ENCODE measurements at places on chromosomes 1 and 21. TPM values are rescaled to one million over a fixed set of nuclear protein-coding genes. Genes with fewer than 3 reads are reported as not detected.

Gene CD5L
- total RNA-seq, result not detected

Gene RHD
- not detected for total RNA-seq

DNA sequence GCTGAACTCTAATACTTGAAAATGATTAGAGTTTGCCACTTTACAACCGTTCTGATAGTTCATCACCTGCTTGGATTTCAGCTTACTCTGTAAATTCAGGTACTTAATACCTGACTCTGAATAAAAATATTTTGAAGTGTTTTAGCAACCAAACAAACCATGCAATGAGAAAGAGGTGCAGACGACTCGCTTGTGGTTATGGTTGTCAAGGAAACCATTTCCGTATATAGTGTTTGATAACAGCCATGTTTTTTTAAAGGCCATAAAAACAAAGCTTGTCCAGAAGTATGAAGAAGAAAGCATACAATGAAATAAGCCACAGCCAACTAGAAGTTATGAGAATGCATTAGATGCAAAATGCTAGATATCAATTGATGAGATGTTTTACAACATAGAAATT is 167.2 kb upstream of the HMCN1 start:
- no peaks in the 10 kb centered on the region for H3K36me3 ChIP-seq
- no peak overlapping the region for H3K27ac ChIP-seq
- no peak overlapping the region for H3K4me3 ChIP-seq

Gene IRF6
- 21.2 TPM for total RNA-seq

GRCh38 chr1:66654643-66655042 is 97.6 kb upstream of the DYNLT5 start:
- H3K27ac ChIP-seq, result no peak overlapping the region
- no peaks in the 10 kb centered on the region for H3K27me3 ChIP-seq
- no peak overlapping the region for H3K4me3 ChIP-seq
- H3K4me1 ChIP-seq, result no peaks in the 10 kb centered on the region

Data from astrocyte (in vitro differentiated cells and primary cell).